AG04450 (cell line): ENCODE measurements at places on chromosomes 5 and 9.

DNA sequence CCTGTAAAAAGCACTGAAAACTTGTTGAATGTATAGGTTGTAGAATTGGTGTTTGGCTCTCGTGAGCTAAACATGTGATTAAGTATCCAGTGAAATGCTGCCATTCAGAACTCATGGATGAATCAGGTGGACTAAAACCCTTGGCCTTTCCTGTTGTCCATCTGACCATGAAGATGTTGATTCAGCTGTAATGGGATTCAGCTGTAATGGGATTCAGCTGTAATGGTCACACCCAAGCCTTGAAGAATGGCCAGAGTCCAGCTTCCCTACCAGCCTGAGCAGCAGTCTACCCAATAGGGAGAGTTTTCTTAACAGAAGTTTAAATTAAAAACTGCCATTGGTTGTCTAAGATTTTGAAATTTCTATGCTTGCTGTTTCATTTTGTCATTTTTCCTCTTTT, 18.1 kb downstream of the MAMDC2 start:
- DNase-seq, result no peak

DNA sequence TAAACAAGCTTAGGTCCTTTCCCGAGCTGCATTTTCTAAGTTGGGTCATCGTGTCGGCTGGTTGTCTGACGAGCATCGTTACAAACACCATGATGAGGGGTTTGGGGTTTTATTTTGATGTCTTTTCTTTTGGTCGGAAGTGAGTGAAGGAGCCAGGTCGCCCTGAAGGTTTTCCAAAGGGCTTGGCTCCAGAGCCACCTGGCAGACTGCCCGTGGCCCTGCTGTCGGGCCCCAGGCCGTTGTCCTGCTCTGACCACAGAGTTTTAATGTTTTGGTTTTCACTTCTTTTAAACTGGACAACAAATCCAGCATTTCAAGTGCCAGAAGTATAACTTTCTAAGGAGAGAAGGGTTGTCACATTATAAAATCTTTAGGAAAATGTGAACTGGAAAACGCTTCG, 42.3 kb downstream of the TENT4A start:
- DNase-seq, result no peak

DNA sequence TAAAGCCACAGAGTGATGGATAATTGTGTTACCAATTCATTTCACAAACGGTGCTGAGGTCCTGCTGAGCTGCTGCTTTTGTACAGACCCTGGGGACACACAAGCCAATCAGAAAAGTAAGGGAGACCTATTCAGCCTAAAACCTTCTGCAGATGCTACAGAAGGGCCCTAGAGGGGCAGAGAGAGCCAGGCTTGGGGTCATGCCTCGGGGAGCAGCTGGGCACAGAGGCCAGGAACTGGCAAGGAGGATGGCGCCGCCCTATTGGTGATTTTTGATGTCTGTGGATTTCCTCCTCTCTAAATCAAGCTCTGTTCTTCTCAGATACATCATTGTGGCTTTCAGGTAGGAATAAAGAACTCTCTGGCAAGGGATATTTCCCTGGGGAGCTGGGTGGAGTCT, 181.9 kb downstream of the ZNF462 start:
- no peak for DNase-seq

GRCh38 chr5:90113108-90113507, 296.4 kb downstream of the CETN3 start:
- no peak for DNase-seq

DNA sequence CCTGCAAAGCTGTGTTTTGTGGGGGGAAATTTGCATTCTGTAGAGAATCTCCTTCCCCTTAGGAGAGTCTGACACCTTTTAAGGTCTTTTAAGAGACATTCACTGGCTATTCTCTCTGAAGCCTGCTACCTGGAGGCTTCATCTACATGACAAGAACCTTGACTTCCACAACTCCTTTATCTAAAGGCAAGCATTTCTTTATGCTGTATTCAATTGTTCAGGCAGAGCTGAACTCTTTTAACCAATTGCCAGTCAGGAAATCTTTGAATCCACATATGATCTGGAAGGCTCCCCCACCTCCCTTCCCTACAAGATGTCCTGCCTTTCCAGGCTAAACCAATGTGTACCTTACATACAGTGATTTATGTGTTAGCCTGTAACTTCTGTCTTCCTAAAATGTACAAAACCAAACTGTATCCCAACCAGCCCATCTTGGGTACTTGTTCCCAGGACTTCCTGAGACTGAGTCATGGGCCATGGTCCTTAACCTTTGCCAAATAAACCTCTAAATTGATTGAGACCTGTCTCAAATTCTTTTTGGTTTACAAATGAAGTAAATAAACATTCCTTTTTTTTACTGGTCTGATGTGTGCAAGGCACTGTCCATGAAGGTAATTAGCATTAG, 9.9 kb downstream of the C9orf85 start:
- no peak for DNase-seq

GRCh38 chr9:115146581-115147021, 28.6 kb upstream of the TNC start:
- DNase-seq, result peak; percentile 85

- no peak for DNase-seq
Observed at GRCh38 chr9:14690948-14691730, 2.1 kb downstream of the ZDHHC21 start.

DNA sequence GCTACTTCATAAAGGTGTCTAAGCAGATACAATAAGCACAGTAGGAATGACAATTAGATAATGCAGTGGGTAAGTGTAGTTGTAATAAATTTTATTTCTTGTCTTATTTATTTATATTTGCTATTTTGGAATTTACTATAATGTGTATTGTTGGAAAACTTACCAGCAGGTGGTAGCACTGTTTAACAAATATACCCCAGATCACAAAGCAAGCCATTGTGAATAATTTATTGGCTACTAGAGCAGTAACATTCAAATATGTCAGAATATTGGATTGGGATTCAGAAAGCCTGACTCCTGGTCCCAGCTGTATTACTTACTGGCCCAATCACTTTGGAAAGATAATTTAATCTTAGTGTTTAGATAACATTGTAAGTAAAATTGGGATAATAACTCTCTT, 78.0 kb downstream of the ISOC1 start:
- no peak for DNase-seq

- DNase-seq, result no peak
Observed at GRCh38 chr5:6194906-6195612, 183.3 kb downstream of the MED10 start.

DNA sequence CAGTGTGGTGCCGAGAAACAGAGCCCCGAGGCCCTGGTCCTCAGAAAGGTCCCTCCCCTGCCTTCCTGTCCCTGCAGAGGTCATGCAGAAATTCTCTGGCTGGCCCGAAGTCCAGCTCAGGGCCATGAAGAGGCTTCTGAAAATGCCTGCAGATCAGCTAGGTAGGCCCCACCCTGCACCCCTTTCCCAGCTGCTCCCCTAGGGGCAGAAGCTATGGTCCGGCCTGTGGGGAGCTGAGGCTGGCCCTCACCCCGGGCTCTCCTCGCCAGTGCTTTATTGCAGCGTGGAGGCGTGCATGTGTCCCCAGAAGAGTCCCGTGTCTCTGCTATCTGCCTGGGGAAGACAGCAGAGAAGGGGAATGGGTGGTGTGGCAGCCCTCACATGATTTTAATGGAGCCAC, 19.9 kb downstream of the REXO4 start:
- no peak for DNase-seq

- DNase-seq, result peak; percentile 8
Observed at GRCh38 chr9:73183917-73184861, 32.5 kb downstream of the ANXA1 start.

DNA sequence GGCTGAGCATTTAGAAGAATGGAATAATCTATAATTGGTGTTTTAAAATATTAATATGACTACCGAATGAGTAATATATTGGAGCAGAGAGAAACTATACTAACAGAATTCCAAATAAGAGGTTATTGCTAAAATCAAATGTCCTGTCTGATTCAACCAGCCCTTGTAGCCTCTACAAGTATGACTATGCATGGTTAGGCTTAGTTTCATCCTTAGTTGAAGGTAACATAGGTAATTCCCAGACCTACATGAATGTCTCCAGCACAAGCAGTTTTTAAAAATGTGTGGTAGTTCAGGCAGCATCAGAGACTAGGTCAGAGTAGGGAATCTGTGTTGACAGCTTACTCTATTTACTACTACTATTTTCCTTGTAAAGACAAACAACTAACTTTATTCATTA, 51.7 kb upstream of the SLC27A6 start:
- DNase-seq, result no peak

GRCh38 chr9:113656771-113657670, 193.5 kb downstream of the RGS3 start:
- DNase-seq, result no peak

DNA sequence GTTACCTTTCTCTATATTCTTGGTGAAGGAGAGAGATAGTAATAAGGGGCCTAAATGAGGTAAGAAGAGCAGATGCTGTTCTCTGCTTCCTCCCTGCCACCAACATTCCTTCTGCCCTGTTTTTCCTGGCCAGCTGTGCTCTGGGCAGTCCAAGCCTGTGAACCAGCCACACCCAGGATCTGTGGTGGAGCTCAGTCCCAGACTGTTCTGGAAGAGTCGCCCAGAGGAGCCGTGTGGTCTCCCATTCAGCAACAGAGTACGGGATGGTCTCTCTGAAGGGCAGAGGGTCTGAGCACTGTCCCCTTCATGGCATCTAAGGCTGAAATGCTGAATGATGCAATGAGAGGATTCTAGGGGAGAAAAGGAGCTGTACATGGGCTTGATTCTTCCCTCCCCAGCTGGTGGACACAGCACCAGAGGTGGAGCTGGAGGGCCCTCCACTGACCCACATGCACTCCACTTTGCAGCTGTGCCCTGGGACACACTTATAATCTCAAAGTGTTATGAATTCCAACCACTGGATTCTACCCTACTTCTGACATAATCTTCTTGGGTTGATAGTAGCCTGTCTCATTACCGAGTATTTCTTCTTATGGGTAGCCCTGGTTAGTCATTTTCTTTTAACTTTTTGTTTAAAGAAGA, 70.8 kb upstream of the RPS23 start:
- DNase-seq, result no peak

- DNase-seq, result no peak
Observed at GRCh38 chr9:113199683-113200329, 21.3 kb downstream of the FKBP15 start.

DNA sequence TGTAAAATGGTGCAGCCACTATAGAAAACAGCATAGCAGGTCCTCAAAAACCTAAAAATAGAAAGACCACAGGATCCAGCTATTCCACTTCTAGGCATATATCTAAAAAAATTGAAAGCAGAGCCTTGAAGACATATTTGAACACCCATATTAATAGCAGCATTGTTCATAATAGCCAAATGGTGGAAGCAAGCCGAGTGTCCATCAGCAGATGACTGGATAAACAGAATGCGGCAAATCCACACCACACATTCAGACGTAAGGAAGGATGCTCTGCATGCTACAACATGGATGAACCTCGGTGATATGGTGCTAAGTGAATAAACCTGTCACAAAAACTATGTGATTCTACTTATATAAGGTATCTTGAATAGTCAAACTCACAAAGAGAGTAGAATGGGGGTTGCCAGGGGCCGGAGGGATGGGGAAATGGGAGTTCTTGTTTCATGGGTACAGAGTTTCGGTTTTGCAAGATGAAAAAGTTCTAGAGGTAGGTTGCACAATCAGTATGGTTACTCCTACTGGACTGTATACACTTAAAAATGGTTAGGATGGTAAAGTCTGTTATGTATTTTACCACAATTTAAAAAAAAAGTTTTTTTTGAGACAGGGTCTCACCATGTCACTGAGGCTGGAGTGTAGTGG, 17.1 kb upstream of the HSD17B3 start:
- DNase-seq, result no peak

GRCh38 chr9:70228611-70229010, 30.2 kb upstream of the SMC5 start:
- DNase-seq, result no peak

- peak; percentile 68 for DNase-seq
Observed at GRCh38 chr5:39518516-39518915, 93.7 kb upstream of the DAB2 start.

- no peak for DNase-seq
Observed at GRCh38 chr9:116057371-116057770, 96.2 kb upstream of the PAPPA start.
